ENCODE measurements at places on chromosomes 6 and 20. TPM values are rescaled to one million over a fixed set of nuclear protein-coding genes. Genes with fewer than 3 reads are reported as not detected.

B3GAT2 gene
- 0.17 TPM for total RNA-seq

CASS4 gene
- 0.13 TPM for total RNA-seq

DIDO1 gene
- total RNA-seq = 31.5 TPM

PI16 gene
- total RNA-seq = not detected

WFDC6 gene
- not detected for total RNA-seq

HLA-DRB1 gene
- 60.6 TPM for total RNA-seq

DNA sequence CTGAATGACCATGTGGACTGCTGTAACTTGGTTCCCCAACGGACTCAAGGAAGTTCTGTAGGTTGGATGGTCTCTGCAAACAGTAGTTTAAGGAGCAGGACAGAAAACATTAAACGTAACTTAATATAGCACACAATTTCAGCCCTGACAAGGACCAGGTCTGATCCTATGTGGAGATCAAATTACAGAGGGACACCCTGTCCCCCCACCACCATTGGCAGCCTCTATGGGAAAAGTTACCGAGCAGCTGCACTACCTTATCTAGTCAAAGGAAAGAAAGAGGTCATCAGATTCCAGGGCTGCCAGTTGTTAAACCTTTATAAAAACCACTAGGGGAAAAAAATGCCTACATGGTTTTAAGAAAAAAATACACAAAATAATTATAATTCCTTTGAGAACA is 191.5 kb upstream of the RSPO3 start:
- no peaks in the 10 kb centered on the region for H3K36me3 ChIP-seq
- H3K4me1 ChIP-seq = no peaks in the 10 kb centered on the region
- no peaks in the 10 kb centered on the region for H3K27me3 ChIP-seq
- no peak overlapping the region for H3K4me3 ChIP-seq
- H3K27ac ChIP-seq = no peak overlapping the region
- no peak for DNase-seq

DNA sequence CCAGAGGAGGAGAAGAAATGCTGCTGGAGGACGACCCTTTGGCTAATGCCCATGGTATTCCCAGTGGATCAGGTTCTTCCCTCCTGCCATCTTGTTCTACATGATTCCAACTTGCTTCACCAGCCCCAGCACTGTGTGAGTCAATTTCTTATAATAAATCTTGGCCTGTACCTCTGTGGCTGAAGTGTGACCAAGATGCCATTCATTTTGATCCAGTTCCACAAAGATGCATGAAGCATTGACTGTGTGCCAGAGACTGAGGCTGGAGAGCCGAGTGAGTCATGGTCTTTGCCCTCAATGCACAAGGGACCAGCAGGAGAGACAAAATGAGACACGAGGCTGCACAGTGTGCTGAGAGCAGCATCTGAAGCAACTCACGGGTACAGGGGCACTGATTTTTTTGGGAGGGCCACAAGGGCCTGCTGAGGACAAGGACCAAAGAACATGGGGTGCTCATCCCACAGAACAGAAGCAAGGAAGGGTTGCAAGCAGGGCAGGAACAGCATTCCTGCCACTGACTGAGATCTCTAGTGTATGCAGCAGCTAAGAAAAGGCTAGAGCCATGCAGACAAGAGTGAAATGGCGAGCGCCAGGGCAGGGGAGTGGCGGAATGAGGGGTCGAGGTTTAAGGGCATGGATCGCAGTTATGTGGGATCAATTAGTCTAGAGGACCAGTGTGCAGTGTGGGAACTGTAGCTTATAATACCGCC is 207.0 kb downstream of the THBS2 start:
- H3K4me1 ChIP-seq = no peaks in the 10 kb centered on the region
- no peak for DNase-seq
- no peaks in the 10 kb centered on the region for H3K36me3 ChIP-seq
- no peak overlapping the region for H3K27ac ChIP-seq
- H3K4me3 ChIP-seq = no peak overlapping the region

DNA sequence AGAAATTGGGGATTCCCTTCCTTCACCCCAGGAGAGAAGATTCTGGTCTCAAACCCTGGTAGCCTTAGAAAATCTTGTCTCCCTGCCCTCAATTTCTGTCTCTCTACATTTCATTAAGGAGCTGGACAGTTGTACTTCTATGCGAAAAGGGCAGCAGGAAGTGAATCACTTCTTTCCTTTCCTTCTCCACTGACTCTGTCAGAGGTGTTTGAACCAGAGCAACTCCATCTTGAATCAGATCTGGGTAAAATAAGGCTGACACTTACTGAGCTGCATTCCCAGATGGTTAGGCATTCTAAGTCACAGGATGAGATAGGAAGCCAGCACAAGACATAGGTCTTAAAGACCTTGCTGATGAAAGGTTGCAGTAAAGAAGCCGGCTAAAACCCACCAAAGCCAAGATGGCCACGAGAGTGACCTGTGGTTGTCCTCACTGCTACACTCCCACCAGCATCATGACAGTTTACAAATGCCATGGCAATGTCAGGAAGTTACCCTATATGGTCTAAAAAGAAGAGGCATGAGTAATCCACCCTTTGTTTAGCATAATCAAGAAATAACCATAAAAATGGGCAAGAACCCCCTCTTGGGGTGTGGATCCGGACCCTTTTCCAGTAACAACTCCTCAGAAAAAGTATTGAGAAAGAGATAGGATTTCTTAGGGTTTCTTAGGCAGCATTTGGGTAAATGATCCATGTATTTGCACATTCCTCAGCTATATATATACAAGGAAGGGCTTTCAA is 95.8 kb upstream of the PLCB4 start:
- H3K27me3 ChIP-seq = no peaks in the 10 kb centered on the region
- no peak overlapping the region for H3K27ac ChIP-seq
- no peak overlapping the region for H3K4me3 ChIP-seq
- H3K36me3 ChIP-seq = no peaks in the 10 kb centered on the region

DNA sequence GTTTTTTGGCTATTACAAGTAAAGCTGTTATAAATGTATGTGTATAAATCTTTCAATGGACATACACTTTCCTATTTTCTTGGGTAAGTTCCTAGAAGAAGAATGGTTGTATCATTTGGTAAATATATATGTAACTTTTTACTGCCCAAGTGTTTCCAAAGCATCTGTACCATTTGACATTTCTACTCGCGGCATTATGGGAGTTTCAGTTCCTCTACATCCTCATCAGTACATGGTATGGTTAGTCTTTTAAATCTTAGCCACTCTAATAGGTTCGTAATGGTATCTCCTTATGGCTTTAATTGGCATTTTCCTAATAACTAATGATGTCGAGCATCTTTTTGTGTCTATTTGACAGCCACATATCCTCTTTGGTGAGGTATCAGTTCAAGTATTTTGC is 12.9 kb downstream of the SNPH start:
- no peak for DNase-seq
- no peaks in the 10 kb centered on the region for H3K27me3 ChIP-seq
- no peak overlapping the region for H3K4me3 ChIP-seq
- H3K27ac ChIP-seq = no peak overlapping the region
- no peaks in the 10 kb centered on the region for H3K36me3 ChIP-seq
- H3K4me1 ChIP-seq = no peaks in the 10 kb centered on the region

GRCh38 chr6:47519279-47519678 is 41.7 kb downstream of the CD2AP start:
- no peak for DNase-seq
- no peak overlapping the region for H3K27ac ChIP-seq
- no peaks in the 10 kb centered on the region for H3K27me3 ChIP-seq
- no peaks in the 10 kb centered on the region for H3K4me1 ChIP-seq
- H3K36me3 ChIP-seq = no peaks in the 10 kb centered on the region

GRCh38 chr20:1323830-1324597 is 4.9 kb downstream of the SDCBP2 start:
- H3K27ac ChIP-seq = no peak overlapping the region
- DNase-seq = no peak

GRCh38 chr6:43368259-43369160 is 937 bp downstream of the ZNF318 start:
- H3K36me3 ChIP-seq = no peaks in the 10 kb centered on the region
- DNase-seq = peak; percentile 78
- H3K27me3 ChIP-seq = no peaks in the 10 kb centered on the region
- peak overlapping the region; percentile 94 for H3K4me3 ChIP-seq
- no peaks in the 10 kb centered on the region for H3K4me1 ChIP-seq

- no peaks in the 10 kb centered on the region for H3K4me1 ChIP-seq
- H3K27me3 ChIP-seq = no peaks in the 10 kb centered on the region
- DNase-seq = peak; percentile 76
Measured at GRCh38 chr20:62010551-62011402, 54.9 kb downstream of the TAF4 start.

DNA sequence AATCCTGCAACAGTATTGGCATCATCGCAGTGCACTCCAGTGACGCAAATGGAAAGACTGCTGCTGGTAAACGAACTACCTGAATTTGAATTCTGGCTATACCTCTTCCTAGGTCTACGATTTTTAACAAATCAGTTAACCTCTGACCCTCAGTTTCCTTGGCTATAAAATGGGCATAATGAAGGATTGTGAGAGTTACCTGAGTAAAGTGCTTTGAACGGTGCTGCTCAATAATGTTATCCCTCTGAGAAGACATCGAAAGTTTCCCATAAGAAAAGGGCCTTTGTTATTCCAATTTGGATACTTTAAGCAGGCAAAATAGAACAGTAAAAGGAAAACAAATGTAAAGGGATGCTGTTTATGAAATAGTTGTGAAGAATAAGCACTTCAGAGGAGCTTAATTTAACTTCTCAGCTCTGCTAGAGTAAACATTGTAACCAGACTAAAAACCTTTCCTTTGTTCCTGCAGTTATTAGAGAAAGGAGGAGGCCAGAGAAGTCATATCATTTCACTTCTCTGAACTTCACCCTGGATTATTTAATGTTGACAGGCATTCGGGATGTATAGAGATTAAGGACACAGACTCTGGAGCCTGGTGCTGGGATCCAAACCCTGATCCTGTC is 5.8 kb downstream of the SGK1 start:
- DNase-seq = no peak
- H3K27ac ChIP-seq = no peak overlapping the region
- H3K4me3 ChIP-seq = no peak overlapping the region
- peaks cover 18% of the 10 kb centered on the region for H3K27me3 ChIP-seq

GRCh38 chr6:139841794-139842215 is 467.4 kb upstream of the CITED2 start:
- peaks cover 5% of the 10 kb centered on the region for H3K4me1 ChIP-seq
- DNase-seq = no peak
- no peak overlapping the region for H3K27ac ChIP-seq
- no peaks in the 10 kb centered on the region for H3K36me3 ChIP-seq

DNA sequence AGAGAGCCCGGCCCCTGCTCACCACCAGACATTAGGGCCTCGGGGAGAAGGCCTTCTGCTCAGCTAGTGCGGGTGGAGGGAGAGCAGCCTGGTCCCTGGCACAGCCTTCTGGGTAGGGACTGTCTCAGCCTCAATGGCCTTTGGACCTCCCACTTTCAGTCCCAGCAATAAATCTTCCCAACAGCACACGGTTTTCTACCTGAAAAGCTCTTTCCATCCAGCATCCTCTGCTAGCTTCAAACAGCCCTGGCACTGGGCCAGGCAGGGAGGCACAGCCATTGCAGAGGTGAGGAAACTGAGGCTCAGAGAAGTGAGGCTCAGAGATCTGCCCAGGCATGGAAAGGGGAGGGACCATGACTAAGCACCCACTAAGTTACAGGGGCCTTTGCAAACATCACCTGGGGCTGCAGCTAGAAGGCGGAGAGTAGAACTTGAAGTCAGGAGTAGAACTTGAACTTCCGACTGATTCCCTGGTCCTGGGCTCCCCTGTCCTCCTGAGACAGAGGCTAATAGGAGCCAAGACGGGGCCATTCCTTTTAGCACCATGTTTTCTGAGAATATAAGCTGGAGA is 43.9 kb upstream of the NOL4L start:
- H3K27ac ChIP-seq = peak overlapping the region; percentile 32
- no peaks in the 10 kb centered on the region for H3K36me3 ChIP-seq
- H3K27me3 ChIP-seq = no peaks in the 10 kb centered on the region
- H3K4me3 ChIP-seq = no peak overlapping the region
- DNase-seq = peak; percentile 82
- H3K4me1 ChIP-seq = peaks cover 23% of the 10 kb centered on the region

GRCh38 chr6:46072866-46073265 is 56.9 kb upstream of the ENPP4 start:
- H3K27me3 ChIP-seq = no peaks in the 10 kb centered on the region
- H3K4me1 ChIP-seq = no peaks in the 10 kb centered on the region
- no peak for DNase-seq
- H3K27ac ChIP-seq = no peak overlapping the region
- H3K36me3 ChIP-seq = no peaks in the 10 kb centered on the region

DNA sequence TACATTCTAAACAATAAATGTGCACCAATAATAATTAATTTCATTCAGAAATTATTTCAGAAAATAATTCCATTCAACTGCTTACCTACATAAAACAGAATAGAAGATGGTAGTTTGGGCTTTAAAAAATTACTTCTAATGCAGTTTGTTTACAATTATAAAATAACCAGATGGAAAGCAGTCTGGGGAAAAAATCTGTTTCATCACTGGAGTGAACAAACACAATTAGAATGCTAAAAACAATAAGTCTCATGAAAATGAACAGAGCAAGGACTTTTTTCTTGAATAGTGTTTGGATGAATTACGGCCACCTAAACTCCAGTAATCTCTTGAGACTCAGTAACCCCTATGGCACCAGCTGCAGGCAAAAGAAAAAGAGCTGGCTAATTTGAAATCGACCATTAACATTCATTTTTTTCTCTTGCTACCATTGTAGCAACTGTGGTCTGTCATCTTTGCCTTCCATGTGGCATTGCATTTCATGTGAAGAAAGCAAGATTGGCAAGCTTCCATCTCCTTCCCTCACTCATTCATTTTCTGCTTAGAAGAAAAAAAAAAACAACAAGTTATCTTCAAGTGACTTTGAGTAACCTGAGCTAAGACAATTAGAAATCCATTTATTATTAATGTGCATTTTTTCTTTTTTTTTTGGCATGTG is 88.4 kb upstream of the CEP85L start:
- H3K36me3 ChIP-seq = no peaks in the 10 kb centered on the region
- no peak overlapping the region for H3K27ac ChIP-seq
- H3K27me3 ChIP-seq = no peaks in the 10 kb centered on the region
- H3K4me3 ChIP-seq = no peak overlapping the region

GRCh38 chr20:20487811-20488210 is 119.9 kb downstream of the INSM1 start:
- no peaks in the 10 kb centered on the region for H3K27me3 ChIP-seq
- H3K4me3 ChIP-seq = no peak overlapping the region
- H3K4me1 ChIP-seq = peaks cover 4% of the 10 kb centered on the region
- DNase-seq = no peak

DNA sequence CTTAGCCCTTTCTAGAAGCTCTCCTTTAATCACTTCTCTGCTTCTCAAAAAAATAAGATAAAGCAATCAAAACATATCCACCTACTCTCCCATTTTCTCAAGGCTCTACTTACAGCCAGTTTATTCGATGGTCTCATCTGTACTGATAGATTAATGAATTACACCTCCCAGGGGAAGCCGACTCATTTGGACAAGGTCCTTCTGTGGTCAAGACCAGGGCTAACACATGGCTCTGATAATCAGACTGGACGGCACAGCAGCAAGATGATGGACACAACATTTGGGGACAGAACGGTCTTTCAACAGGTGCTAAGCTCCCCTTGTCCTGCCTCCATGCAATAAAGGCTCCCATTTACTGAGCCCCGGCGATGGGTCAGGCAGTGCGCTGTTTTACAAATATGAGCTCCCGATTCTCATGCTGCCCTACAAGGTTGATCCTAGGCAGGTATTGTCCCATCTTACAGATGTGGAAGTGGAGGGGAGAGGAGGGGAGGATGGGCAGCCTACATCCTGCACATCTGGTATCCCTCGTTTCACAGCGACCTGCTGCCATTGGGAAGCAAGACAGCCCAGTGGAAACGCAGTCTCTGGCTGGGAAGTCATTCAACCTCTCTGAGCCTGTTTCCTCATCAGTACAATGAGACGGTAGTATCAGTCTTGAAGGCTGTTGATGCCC is 15.7 kb downstream of the CPNE5 start:
- no peak overlapping the region for H3K27ac ChIP-seq
- no peak for DNase-seq
- H3K4me1 ChIP-seq = no peaks in the 10 kb centered on the region

- H3K27me3 ChIP-seq = no peaks in the 10 kb centered on the region
- H3K36me3 ChIP-seq = no peaks in the 10 kb centered on the region
- H3K27ac ChIP-seq = peak overlapping the region; percentile 51
Measured at GRCh38 chr6:70336996-70337742, 34.3 kb upstream of the COL9A1 start.
